Peyer's patch (tissue), 4 donors: ENCODE measurements at places on chromosomes 12 and 14. TPM values are rescaled to one million over a fixed set of nuclear protein-coding genes. Genes with fewer than 3 reads are reported as not detected.
A peak's percentile ranks its signal among the peaks of the same experiment; 100 is the strongest.

MGST1 gene
- 197 TPM for total RNA-seq

CLEC9A gene
- not detected for total RNA-seq

CLEC12A gene
- total RNA-seq, result 10.7 TPM

OR6C2 gene
- not detected for total RNA-seq

GRCh38 chr12:34371050-34371449, 348.8 kb downstream of the ALG10 start:
- no peaks in the 10 kb centered on the region for H3K36me3 ChIP-seq
- no peaks in the 10 kb centered on the region for H3K27me3 ChIP-seq
- no peak for DNase-seq
- H3K4me3 ChIP-seq, result no peak overlapping the region
- no peak overlapping the region for H3K27ac ChIP-seq
- no peaks in the 10 kb centered on the region for H3K4me1 ChIP-seq

GRCh38 chr14:78950649-78951048, 780.5 kb downstream of the NRXN3 start:
- no peaks in the 10 kb centered on the region for H3K27me3 ChIP-seq
- H3K27ac ChIP-seq, result no peak overlapping the region
- DNase-seq, result no peak
- no peaks in the 10 kb centered on the region for H3K4me1 ChIP-seq

DNA sequence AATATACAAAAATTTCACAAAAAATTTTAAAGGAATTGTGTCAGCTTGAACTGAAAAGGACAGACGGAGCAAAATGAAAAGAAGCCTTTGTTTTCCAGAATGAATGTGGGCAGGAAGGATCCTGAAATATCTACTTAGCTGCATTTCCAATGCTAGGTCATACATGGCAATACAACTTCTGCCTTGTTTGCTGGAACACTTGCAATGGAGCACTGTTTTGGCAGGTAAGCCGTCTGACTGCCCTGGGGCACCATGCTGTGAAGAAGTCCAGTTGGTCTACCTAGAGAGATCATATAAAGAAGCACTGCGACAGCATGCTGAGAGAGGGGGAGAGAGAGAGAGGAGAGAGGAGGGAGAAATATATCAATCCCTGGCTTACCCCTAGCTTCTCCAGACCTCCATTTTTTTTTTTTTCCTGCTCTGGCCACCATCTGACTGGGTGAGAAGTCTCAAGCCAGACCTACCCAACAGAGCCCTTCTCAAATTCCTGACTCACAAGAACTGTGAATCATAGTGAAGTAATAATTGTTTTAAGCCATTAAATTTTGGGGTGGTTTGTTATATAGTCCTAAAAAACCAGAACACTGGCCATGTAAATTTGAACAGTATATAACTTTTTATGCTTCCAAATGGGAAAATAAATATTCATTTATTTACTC, 97.1 kb upstream of the PRICKLE1 start:
- H3K4me1 ChIP-seq, result no peaks in the 10 kb centered on the region
- H3K36me3 ChIP-seq, result no peaks in the 10 kb centered on the region
- H3K27ac ChIP-seq, result no peak overlapping the region

DNA sequence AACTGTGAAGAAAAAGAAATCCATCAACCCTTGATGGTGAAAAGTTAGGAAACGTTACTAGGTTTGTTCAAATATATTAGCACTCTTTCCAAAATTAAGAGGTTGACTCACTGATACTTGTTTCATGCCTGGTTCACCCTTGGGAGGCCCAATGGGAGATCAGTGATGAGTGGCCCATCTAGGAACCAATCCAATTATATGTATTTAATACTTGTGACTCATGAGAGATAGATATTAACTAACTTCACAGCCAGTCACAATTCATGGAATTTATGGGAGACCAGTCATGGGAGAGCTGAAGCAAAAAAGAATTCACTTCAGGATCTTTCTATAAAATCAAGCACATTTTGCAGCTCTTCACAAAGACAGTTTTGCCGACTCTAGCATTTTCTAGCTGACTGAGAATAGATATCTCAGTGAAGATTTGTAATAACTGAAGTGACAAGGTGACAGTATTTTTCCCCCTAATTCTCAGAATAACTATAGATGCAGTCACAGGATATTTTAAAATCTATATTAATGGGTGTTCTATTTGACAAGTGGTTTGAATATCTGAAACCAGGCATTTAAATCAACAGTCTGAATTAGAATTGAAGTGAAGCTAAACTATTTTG, 230.2 kb downstream of the EPS8 start:
- no peaks in the 10 kb centered on the region for H3K27me3 ChIP-seq
- H3K4me1 ChIP-seq, result no peaks in the 10 kb centered on the region
- no peak overlapping the region for H3K27ac ChIP-seq
- no peak for DNase-seq
- H3K4me3 ChIP-seq, result no peak overlapping the region
- H3K36me3 ChIP-seq, result no peaks in the 10 kb centered on the region

DNA sequence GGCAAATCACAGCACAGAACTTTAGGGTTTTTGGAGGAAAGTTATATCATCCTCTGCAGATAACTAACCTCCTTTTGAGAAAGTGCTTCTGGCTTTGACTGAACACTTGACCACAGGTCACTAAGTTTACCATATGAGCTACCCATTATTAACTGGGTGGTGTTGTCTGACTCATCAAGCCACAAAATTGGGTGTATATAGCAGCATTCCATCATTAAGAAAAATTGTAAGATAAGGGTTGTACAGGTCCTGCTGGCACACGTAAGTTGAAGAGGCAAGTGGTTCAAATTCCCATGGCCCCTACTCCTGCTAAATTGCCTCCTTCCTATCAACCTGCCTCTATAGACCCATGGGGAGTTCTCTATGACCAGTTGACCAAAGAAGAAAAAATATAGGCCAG, 39.5 kb downstream of the L2HGDH start:
- no peak for DNase-seq
- no peaks in the 10 kb centered on the region for H3K27me3 ChIP-seq
- no peaks in the 10 kb centered on the region for H3K36me3 ChIP-seq
- H3K4me1 ChIP-seq, result no peaks in the 10 kb centered on the region
- H3K27ac ChIP-seq, result no peak overlapping the region
- H3K4me3 ChIP-seq, result no peak overlapping the region

- DNase-seq, result no peak
- H3K36me3 ChIP-seq, result no peaks in the 10 kb centered on the region
- H3K27ac ChIP-seq, result peak overlapping the region; percentile 85
- H3K4me3 ChIP-seq, result no peak overlapping the region
- H3K27me3 ChIP-seq, result no peaks in the 10 kb centered on the region
Observed at GRCh38 chr14:92726135-92726932, 22.1 kb downstream of the LGMN start.

DNA sequence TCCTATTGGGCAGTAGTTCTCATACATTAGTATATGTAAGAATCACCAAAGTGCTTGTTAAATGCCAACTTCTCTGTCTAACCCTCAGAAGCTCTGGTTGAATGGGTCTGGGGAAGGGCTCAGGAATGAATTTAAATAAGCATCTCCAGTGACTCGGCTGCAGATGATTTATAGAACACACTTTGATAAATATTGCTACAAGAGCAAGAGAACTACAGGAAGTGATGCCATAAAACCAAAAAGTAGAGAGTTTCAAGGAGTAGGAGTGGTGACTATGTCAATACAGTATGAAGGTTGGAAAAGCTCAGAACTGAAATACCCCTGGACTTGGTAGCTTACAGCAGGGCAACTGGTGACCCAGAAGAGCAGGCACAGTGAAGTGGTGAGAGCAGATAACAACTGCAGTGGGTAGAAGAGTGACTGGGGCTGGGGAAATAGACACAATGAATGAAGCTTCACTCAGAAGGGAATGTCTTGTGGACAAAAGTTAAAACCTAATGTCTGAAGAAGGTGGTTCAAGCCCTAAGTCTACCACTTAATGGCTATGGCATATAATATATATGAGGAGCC, 8.0 kb upstream of the PLEKHA5 start:
- no peaks in the 10 kb centered on the region for H3K4me1 ChIP-seq
- H3K36me3 ChIP-seq, result no peaks in the 10 kb centered on the region
- H3K27me3 ChIP-seq, result no peaks in the 10 kb centered on the region
- H3K27ac ChIP-seq, result no peak overlapping the region

GRCh38 chr14:38098074-38098836, 109.4 kb upstream of the SSTR1 start:
- DNase-seq, result no peak
- H3K4me3 ChIP-seq, result no peak overlapping the region
- H3K27ac ChIP-seq, result no peak overlapping the region

GRCh38 chr14:27049701-27050100, 451.9 kb upstream of the NOVA1 start:
- no peak for DNase-seq
- no peak overlapping the region for H3K27ac ChIP-seq
- no peaks in the 10 kb centered on the region for H3K27me3 ChIP-seq
- no peaks in the 10 kb centered on the region for H3K36me3 ChIP-seq
- no peaks in the 10 kb centered on the region for H3K4me1 ChIP-seq

DNA sequence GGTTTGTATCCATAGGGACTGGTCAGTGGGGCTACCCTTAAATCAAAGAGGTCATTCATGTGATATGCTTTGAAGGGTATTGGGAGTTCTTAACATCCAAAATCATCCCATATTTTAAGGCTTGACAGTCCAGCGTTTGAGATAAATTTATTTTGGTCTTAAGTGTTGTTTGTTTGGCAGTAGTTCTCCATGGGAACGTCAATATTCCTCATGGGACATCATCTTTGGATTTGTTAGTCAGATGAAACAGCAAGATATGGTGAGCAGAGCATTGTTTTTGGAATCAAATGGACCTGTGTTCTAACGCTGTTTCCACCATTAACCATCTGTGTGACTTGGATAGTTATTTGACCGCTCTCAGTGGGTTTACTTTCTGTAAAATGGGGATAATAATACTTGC, 45.9 kb upstream of the GSG1 start:
- H3K4me1 ChIP-seq, result no peaks in the 10 kb centered on the region
- no peak for DNase-seq
- H3K36me3 ChIP-seq, result no peaks in the 10 kb centered on the region
- no peaks in the 10 kb centered on the region for H3K27me3 ChIP-seq
- H3K4me3 ChIP-seq, result no peak overlapping the region
